ENCODE measurements at places on chromosomes 7 and 10. TPM values are rescaled to one million over a fixed set of nuclear protein-coding genes. Genes with fewer than 3 reads are reported as not detected.

- H3K4me3 ChIP-seq: no peak overlapping the region
- no peaks in the 10 kb centered on the region for H3K36me3 ChIP-seq
- H3K4me1 ChIP-seq: peaks cover 4% of the 10 kb centered on the region
- DNase-seq: no peak
- H3K27ac ChIP-seq: no peak overlapping the region
Measured at GRCh38 chr7:99824091-99824490, 3.7 kb upstream of the CYP3A43 start.

GRCh38 chr10:48494611-48495010 lies 110.3 kb downstream of the ARHGAP22 start:
- H3K4me1 ChIP-seq: no peaks in the 10 kb centered on the region
- H3K4me3 ChIP-seq: no peak overlapping the region
- no peak for DNase-seq

The CCDC172 gene
- total RNA-seq: not detected

The DRGX gene
- total RNA-seq: not detected
